Omental fat pad (tissue), 4 donors: ENCODE measurements at places on chromosomes 12 and 14.

DNA sequence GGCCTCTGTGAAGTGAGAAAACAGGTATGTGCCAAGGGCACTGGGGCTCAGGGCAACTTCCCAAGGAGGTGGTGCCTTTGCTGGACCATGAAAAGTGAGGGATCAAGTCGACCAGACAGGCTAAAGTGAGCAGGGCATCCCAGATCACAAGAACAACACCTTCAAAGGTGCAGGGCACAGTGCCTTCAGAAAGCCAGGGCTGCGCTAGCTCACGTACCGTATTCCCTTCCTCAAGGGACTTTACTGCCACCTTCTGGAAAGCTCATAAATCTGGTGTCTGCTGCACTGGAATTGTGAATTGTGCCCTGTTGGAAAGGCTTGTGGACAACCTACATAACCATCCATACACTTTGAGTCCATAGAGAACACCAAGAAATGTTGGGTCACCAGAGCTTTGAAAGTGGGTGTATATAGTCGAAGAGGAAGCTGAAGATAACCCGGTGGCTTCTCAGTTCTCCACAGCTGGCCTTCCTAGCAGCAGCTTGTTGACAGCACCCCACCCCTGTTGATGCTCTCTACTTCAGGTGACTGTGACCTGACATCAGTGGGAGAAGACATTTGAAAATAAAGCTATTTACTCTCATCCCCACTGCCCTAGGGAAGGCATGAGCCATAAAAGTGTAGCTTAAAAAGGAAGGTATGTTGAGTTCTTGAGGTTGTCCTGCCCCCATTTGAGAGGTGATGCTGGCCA is 24.5 kb downstream of the FIGNL2 start:
- no peak for DNase-seq

GRCh38 chr12:89497467-89497866 is 27.1 kb downstream of the GALNT4 start:
- DNase-seq = no peak

GRCh38 chr12:79891506-79892162 is 43.3 kb downstream of the PPP1R12A start:
- DNase-seq = no peak

- DNase-seq = no peak
Observed at GRCh38 chr14:52723514-52724359, 6.2 kb upstream of the STYX start.

GRCh38 chr14:105864116-105864515 is 337.7 kb downstream of the TMEM121 start:
- DNase-seq = no peak

DNA sequence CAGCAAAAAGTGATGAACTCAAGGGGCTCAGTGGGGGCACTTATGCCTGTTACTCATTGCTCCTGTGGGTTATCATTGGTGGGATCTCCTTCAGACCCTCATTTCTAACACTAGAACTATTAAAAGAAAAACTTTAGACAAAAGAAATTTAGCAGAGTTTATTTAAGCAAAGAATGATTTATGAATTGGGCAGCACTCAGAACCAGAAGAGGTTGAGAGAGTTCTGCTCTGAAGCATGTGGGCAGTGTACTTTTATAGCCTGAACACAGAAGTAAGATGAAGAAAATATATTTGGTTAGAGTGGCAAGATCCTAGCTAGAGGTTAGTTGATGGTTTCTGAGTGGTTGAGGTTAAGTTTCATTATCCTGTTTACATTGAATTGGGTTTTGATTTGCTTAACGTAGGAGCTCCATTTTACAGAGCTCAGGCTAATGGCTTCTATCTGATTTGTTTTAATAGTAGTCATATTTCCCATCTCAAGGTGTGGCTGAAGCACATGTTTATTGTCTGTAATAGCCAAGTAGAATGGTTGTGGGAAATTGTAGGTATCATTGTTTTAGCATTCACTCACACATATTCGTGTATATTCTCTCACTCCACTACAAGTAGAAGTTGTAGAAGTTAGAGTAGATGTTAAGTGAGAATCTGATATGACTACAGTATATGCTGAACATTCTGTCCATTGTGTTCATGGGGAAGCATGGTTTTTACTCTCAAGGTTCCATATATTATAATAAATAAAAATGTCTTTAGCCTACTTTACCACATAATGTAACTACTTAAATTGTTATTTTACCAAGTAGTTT is 27.6 kb downstream of the LEMD3 start:
- DNase-seq = no peak

DNA sequence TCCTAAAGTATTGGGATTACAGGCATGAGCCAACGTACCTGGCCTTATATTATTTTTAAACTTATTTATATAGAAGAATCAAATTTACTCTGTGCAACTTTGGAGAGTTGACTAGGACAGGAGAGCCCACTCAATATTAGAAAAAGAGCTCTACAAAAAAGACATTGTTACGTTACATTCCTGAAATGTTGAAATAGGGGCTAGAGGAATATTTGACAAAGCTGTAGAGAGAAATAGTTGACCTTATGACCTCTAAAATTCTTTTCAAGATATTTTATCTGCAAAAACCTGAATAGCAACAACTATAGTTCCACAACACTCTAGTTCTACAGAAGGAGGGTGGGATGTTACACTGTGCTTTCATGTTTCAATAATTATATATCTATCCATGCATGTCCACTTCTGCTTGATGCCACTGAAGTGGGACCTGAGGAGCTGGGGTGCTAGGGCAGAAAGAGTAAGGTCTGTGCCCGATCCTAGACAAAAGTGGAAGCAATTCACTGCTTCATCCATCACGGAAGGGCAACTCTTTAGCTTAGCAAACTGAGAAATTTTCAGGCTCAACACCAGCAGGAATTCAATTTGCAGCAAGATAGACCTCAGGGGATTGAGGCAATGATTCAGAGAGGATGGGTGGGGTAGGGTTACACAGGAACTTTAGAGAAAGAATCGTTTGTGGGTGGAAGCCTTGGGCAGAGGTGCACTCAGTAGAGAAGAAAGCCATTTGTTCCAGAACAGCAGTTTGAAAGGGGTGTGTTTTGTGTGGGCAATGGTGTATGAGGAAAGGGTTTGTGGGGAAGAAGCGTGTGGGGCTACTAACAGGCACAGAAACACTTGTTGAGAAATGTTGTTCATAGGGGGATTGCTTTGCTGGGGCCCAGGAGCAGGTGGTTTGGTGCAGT is 16.0 kb upstream of the RNASE10 start:
- DNase-seq = no peak

- DNase-seq = no peak
Observed at GRCh38 chr12:24853588-24853987, 95.3 kb downstream of the BCAT1 start.

GRCh38 chr12:132747896-132748295 is 13.7 kb downstream of the ANKLE2 start:
- DNase-seq = no peak

DNA sequence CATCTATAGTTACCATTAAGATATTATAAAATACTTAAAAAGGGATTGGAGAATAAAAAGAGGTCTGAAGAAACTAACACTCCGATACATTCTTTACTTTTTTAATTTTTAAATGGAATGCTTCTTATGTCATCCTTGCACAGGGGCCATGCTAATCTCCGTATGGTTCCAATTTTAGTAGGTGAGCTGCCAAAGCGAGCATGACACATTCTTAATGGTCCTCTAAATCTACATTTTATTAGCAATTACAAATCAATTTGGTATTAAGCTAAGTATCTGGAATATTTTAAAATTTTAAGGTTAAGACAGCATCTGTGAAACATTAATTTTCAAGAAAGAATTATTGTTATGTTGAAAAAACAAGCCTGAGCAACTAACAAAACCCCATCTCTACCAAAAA is 6.2 kb upstream of the ARID4A start:
- no peak for DNase-seq

GRCh38 chr12:118456741-118457140 is 80.4 kb downstream of the SUDS3 start:
- DNase-seq = no peak

DNA sequence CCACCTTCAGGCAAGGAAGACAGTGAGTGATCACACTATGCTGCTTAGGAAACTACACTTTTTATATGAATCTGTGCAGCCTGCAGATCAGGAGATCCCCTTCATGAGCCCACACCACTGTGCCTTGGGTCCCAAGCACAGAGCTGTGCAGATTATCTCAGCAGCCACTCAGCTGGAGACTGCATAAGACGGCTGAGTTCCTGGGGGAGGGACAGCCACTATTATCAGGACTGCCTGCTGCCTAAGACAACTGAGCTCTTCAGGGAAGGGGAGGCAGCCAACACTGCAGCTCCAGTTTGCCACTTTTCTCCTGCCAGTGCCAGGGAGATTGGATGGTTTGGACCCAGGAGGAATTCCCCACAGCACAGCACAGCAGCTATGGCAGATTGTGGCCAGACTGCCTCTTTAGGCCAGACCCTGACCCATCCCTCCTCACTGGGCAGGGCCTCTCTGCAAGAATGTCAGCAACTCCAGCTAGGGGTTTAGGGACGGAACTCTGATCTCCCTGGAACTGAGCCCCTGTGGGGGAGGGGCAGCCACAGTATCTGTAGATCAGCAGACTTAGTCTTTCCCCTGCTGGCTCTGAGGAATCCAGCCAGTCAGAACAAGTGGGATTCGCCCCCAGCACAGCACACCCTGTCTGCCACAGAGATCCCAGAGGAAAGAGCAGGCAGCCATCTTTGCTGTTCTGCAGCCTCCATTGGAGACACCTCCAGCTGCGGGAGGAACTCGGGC is 141.3 kb downstream of the KLHL28 start:
- no peak for DNase-seq

DNA sequence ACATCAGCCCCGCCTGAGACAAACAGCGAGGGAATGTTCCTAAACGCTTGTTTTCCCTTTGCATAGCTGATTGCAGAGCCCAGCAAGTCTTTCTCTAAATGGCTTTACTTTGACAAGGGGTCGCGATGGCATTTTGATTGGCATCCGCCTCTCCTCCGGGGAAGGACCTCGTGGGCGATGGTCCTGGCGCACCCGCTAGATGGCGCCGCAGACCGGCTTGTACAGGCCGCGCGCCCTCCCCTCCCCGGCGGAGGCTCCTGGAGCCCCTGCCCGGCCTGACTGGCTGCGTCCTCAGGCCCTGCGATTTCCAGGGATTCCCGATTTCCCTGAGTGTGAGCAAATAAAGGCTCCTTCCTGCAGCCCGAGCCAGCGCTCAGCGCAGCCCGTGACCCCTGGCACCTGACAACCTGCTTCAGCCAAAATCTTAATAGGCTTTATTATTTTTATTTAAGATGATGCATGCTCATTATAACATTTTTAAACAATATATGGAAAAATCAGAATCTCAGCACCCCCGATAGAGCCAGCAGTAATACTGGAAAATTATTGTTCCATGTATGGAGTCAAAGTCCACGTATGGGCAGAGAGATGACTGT is 468.3 kb downstream of the AACS start:
- DNase-seq = no peak

GRCh38 chr14:34732802-34733201 is 18.4 kb upstream of the CFL2 start:
- no peak for DNase-seq

GRCh38 chr14:72925815-72926291 is 411 bp upstream of the DCAF4 start:
- DNase-seq = no peak

GRCh38 chr12:21340403-21340802 is 5.7 kb upstream of the SLCO1A2 start:
- DNase-seq = no peak

- no peak for DNase-seq
Observed at GRCh38 chr12:70048521-70049250, 194.5 kb upstream of the CNOT2 start.

GRCh38 chr14:51855234-51855633 is 5.2 kb upstream of the GNG2 start:
- DNase-seq = no peak

DNA sequence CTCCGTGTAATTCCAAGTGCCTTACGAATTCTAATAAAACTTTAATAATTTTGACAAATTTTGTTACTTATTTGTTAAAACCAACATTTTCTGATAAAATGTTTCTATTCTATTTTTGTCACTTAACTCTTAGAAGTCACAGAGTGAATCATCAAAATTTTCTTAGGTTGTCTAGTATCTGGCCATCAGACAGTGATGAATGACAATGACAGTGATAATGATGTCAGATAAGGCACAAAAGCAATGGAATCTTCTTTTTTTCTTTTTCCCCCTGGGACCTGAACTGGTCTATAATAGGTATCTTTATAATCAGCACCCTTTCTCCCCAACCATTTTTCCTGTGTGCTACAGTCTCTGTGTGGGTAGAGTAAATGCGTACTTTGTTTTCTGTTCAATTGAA is 407.3 kb downstream of the SOX5 start:
- DNase-seq = no peak

GRCh38 chr12:39573971-39574370 is 45.6 kb downstream of the ABCD2 start:
- DNase-seq = no peak

- no peak for DNase-seq
Observed at GRCh38 chr12:52024845-52025230, 18.1 kb downstream of the TAMALIN start.

DNA sequence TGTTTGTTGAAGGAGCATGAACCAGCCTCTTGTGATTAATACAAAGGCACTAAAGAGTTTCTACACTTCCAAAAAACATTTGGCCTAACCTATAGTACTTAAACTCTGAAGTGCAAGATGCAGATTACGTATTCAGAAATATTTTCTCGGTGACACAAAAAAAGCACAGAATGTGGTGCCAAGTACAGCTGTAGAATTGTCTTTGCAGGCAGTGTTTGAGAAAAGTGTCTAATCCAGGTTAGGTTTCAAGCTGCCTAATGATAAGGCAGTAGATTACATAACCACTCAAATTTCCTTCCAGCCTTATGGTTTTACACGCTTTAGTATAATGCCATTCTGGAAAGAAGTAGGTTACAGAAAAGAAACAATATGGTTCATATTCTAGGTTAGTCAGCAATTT is 205.2 kb downstream of the KLHL28 start:
- DNase-seq = no peak

- no peak for DNase-seq
Observed at GRCh38 chr12:111158992-111159391, 209.9 kb downstream of the PHETA1 start.

DNA sequence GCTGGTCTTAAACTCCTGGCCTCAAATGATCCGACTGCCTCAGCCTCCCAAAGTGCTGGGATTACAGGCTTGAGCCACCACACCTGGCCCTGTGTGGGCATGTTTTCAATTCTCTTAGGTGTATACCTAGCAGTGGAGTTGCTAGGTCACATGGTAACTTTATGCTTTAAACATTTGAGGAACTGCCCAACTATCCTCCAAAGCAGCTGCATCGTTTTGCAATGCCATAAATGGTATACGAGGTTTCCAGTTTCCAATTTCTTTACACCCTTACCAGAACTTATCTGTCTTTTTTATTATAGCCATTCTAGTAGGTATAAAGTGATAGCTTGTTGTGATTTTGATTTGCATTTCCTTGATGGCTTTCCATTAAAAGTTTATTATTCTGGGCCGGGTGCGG is 25.1 kb downstream of the RBMS2 start:
- DNase-seq = no peak

- no peak for DNase-seq
Observed at GRCh38 chr12:93616584-93617101, 44.2 kb downstream of the SOCS2 start.

DNA sequence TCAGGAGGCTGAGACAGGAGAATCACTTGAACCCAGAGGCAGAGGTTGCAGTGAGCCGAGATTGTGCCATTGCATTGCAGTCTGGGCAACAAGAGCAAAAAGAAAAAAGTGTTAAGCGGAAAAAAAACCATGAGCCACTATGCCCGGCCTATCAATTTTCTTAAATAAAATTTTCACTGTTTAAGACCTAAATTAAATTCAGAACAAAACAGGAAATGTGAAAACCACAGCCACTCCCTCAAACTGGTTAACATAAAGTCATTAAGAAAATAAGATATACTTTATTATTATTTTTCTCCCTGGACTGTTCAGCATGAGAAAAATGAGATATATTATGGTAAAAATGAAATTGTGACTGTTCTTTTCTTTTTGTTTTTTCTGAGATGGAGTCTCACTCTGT is 44.6 kb upstream of the GCH1 start:
- no peak for DNase-seq
